ENCODE measurements at places on chromosomes 6 and 20.

DNA sequence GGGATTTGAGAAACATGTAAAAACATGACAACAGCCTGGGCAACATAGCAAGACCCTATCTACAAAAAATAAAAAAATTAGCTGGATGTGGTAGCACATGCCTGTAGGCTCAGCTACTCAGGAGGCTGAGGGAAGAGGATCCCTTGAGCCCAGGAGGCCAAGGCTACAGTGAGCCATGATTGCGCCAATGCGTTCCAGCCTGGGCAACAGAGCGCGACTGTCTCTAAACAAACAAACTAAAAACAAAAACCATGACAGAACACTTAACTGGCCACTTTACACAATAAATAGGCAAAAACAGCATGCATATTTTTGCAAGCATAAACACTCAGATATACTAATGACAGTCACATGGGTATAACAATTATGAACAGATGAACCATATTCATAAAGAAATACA is 60.0 kb downstream of the SYTL3 start:
- no peak for DNase-seq

DNA sequence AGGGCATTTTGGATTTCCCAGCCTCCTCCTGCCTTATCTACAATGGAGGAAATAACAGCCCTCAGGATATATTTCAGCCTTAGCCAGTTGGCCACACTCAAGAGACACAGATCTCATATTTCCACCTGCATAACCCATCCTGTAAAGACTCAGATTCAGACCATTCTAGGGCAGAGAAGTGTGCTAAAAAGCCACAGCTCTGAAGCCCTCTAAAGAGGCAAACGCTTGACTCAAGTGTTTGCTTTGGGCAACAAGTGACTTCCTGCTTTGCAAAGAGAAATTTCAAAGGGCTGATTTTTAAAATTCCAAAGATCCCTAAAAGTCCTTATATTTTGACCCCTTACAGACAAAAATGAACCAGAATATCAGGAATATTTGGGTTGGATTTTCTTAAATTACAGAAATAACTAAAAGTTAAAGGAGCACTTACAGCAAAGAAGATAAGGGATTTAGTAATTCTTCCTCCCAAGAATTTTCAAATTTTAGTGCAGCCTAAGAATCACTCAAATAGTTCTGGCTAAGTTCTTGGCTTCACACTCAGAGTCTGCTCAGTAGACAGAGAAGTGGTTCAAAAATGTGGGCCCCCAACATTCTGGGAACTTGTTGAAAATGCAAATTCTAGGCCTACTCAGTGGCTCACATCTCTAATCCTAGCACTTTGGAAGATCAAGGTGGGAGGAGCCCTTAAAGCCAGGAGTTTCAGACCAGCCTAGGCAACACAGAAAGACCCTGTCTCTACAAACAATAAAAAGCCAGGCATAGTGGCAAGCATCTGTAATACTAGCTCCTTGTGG is 18.9 kb upstream of the ADGRF5 start:
- no peak for DNase-seq

GRCh38 chr6:148497717-148498116 is 155.1 kb downstream of the SASH1 start:
- no peak for DNase-seq

GRCh38 chr6:152846825-152847224 is 96.2 kb downstream of the VIP start:
- DNase-seq, result no peak

DNA sequence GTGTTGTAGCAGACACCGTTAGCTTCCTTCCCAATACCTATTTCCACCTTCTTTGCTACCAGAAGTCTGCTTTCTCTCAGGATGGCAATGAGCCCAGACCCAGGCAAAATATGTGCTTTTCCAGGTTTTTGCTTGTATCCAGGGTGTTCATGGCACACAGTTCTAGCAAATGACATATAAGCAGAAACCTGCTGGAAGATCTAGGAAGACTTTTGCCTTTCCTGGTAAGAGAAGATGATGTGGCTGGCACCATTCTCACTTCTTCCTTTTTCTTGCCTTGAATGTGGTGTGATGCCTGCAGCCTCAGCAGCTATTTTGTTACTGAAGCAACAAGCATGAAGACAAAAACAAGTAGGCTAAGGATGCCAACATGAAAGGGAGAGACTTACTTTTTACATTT is 19.2 kb upstream of the TBC1D22B start:
- no peak for DNase-seq

GRCh38 chr6:66926060-66926459 is 1219.0 kb upstream of the EYS start:
- DNase-seq, result no peak

DNA sequence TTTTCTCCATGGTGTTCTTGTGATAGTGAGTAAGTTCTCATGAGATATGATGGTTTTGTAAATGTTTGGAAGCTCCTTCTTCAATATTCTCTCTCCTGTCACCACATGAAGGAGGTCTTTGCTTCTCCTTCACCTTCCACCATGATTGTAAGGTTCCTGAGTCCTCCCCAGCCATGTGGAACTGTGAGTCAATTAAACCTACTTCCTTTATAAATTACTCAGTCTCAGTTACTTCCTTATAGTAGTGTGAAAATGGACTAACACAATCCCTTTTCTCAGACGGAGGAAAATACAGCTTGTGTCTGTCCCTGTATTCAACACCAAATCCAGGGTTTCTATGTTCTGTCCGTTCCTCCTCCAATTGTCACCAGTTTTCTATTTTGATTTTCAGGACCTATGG is 181.0 kb downstream of the ALDH8A1 start:
- no peak for DNase-seq

GRCh38 chr6:17103715-17104114 is 1.9 kb downstream of the STMND1 start:
- no peak for DNase-seq

GRCh38 chr20:1263853-1264252 is 2.2 kb upstream of the SNPH start:
- no peak for DNase-seq

GRCh38 chr6:116363759-116364158 is 7.0 kb upstream of the DSE start:
- DNase-seq, result no peak

GRCh38 chr6:138497286-138497685 is 2.0 kb downstream of the NHSL1 start:
- no peak for DNase-seq

GRCh38 chr6:149428606-149429005 is 28.5 kb downstream of the SUMO4 start:
- no peak for DNase-seq

DNA sequence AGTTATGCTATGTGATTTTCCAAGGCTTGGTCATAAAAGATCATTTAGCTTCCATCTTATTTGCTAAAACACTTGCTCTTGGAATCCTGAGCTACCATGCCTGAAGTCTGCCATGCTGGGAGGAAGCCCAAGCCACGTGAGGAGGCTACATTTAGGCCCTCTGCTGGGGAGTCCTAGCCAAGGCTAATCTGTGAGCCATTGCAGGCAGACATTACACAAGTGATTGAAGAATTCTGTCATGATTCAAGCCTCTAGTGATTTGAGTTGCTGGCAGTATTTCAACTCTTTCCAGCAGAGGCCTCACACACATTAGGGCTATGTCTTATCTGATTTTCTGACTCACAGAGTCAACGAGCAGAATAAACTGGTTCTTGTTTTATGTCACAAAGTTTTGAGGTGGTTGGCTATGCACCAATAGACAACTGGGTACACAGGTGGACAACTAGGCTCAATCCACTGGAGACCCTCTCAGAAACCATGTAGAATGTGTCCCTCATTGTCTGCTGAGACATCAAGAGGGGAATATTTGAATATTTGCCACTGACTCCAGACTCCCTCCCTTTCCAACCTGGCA is 227.2 kb upstream of the SULF2 start:
- no peak for DNase-seq

- DNase-seq, result no peak
Observed at GRCh38 chr6:41209547-41210320, 8.8 kb upstream of the TREML2 start.

GRCh38 chr6:167933290-167933689 is 64.2 kb upstream of the KIF25 start:
- no peak for DNase-seq

GRCh38 chr6:6905961-6906518 is 201.7 kb upstream of the RREB1 start:
- DNase-seq, result no peak

DNA sequence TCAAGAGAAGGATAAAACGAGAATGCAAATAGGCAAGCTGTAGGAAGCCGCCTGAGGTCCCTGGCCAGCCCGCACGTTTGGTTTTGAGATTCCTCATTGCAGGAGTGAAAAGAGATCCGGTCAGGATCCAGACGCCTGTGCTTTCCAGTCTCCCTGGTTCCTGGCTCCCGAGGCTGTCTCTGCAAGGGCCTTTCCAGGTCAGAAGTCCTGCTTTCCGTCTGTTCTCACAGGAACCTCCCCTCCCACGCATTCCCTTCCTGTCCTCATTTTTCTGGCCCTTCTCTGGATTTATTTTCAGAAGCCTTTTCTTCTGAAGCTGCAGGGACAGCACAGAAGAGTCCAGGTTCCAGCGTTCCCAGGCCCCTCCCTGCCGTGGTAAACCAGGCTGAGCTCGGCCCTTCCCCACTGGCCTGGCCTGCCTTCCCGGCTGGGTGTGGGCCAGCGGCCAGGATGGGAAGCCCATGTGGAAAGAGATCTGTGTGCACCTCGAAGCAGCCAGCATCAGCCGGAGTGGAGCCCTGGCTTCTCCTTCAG is 54.0 kb downstream of the TMEM242 start:
- no peak for DNase-seq

DNA sequence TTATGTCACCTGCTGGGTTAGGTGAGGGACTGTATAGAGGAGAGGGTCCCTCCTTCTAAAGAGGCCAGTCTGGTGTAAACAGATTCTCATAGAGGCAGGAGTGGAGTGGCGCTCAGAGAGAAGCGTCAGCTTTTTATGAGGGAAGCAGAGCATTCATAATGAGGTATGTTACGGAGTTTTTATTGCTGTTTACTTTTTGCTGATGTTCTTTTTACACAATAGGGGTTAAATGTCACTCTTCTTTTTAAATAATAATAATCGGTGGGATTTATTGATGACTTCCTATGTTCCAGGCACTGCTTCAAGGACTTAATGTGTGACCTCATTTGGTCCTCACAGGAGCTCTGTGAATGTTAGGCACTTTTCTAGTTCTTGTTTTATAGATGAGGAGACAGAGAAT is 79.9 kb downstream of the L3MBTL3 start:
- DNase-seq, result no peak

DNA sequence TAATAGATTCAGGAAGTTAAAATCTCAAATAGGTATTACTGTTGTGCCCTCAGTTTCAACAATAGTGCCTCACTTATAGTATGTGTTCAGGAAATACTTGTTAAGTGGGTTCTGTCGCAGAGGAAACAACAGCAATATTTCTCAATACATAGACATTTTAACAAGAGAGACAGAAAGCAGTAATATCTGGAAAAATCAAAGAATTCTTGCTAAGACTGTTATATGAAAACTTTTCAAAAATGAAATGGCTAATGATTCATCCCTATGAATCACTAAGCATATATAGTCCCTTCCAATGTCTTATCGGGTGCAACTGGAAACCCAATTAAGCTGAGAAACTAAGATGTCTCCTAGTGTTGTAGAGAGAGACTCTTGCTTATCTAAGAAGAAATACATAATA is 668.9 kb downstream of the TFAP2A start:
- DNase-seq, result no peak

GRCh38 chr6:34412643-34413214 is 13.1 kb downstream of the RPS10 start:
- no peak for DNase-seq

GRCh38 chr20:23257106-23257761 is 93.4 kb upstream of the NXT1 start:
- no peak for DNase-seq

- no peak for DNase-seq
Observed at GRCh38 chr20:47680804-47681529, 104.3 kb downstream of the SULF2 start.

DNA sequence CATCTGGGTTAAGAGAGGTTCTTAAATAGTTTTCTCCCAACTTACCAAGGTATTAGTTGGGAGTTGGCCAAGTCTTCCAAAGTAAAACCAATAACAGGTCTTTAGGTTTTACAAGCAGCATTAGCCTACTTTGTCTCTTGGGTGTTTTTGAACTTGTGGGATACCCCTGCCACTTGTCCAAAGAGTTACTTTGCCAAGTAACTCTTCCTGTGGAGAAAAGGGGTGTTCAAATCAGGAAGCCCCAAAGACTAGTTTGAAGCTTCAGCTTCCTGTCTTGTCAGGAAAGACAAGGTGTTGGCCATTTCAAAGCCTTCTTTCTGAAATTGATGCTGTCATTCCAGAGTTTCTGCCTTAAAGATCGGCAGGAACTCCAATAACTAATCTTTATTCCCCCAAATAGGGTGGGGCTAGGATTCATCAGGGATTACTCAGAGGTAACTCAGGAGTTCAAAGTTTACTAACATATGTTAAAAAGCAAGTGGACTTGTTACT is 822 bp downstream of the RAB22A start:
- DNase-seq, result no peak

GRCh38 chr20:25672659-25673235 is 23.9 kb downstream of the ZNF337 start:
- DNase-seq, result no peak

- DNase-seq, result no peak
Observed at GRCh38 chr20:45091366-45091765, 9.6 kb downstream of the KCNS1 start.

DNA sequence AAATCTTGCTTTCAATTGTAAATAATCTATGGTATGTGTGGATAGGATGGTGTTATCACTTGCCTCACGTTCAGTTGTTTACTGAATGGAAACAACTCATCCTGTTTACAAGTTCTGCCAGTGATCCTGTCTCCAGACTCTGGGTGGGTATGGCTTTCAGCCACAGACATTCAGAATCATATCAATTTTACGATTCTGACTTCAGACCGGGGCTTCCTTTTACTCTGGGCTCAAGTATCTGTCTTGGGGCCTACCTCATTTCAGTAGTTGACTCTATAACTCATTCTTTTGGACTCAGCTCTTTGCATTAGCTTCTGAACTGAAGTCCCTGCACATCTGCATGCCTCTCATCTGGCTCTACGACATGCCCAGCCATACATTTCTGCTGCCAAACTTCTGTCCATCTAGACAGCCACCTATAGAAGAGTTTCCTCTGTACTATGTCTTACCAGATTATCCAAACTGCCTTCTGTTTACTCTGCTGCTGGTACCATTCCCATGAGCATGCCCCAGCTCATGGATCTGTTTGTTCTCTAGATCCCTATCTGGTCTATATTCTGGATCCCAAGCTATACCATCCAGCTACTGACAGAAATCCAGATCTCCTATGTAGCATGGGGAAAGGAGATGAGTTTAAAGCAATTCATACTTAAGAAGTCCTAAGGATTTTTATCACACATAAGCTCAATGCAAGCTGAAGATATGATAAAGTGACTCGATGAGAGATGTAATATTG is 34.3 kb downstream of the FYN start:
- DNase-seq, result no peak

DNA sequence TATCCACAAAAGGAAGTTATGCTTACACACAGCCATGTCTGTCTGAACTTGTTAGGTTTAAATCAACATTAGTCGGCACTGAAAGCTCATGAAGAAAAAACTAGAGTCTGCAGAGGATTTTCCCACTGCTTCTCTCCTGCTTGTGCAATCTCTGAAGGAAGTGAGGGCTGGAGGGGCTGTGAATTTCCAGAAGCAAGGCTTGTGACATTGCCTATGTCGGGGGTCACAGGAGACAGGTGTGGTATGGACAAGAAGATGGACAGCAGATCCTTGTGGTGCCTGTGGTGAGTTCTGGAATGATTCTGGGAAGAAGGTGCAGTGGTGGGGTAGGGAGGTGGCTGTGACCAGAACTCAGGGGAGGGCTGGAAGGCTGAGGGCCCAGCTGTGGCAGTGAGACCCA is 84.3 kb upstream of the TRAF3IP2 start:
- DNase-seq, result no peak
